ENCODE measurements at places on chromosomes 7 and 10.
A peak's percentile ranks its signal among the peaks of the same experiment; 100 is the strongest.

GRCh38 chr7:75993689-75994387, 557 bp downstream of the TMEM120A start:
- peak; percentile 65 for DNase-seq

DNA sequence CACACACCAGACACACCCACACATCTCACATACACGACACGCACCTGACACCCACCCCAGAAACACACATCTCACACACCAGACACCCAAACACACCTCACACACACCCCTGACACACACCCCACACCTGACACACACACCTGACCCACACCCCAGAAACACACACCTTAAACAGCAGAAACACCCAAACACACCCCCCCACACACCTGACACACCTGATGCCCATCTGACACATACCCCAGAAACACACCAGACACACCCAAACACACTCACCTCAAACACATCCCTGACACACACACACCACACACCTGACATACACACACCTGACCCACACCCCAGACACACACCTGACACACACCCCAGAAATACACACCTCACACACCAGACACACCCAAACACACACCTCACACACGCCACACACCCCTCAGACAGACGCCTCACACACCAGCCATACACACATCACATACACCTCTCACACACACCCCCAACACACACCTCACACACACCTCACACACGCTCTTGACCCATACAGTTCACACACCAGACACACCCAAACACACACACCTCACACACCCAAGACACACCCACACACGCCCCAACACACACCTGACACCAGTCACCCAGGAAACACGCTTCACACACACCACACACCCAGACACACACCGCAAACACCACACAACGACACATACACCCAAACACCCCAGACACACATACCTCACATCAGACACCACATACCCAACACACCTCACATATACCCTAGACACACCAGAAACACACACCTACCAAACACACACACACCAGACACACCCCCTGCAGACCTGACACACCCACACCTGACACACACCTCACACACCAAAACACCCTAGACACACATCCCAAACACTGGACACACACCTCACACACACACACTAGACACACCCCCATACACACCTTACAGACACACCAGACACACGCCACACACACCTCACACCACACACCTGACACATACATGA, 1.7 kb upstream of the CALY start:
- no peak for DNase-seq

- no peak for DNase-seq
These were observed 30.9 kb upstream of the LMTK2 start for GRCh38 chr7:98075801-98076200.

DNA sequence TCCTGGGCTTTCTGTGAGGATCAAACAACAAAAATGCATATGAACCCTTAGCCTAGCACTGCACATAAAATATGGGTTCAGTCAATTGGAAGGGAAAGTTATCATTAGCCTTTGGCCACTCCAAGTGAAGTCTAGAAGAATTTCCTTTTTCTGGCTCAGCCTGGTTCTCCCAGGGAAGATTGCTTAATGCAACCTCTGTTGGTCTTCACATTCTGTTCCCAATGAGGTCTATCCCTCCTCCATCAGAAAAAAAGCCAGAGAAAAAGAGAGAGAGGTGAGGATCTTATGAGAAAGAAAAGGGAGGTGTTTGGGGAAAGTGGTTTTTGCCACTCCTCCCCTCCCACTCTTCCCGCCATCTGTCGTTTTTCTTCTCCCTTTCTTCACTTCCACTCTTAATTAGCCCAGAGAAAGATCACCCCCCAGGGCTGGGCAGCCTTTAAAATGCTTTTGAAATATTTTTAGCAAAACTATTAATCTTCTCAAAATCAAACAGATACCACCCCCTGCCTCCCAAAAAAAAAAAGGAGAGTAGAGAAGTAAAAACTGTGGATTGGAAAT, 31.1 kb downstream of the CPVL start:
- no peak for DNase-seq

GRCh38 chr10:114550756-114551635, 107.1 kb downstream of the ABLIM1 start:
- DNase-seq = peak; percentile 85

DNA sequence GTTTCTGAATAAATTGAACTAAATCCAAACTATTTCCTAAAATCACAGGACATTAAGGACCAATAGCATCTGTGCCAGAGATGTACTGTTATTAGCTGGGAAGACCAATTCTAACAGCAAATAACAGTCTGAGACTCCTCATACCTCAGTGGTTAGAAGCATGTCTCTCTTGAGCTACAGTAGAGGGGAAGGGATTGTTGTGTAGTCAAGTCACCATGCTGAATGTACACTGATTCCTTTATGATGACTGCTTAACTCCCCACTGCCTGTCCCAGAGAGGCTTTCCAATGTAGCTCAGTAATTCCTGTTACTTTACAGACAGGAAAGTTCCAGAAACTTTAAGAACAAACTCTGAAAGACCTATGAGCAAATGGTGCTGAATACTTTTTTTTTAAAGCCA, 13.9 kb downstream of the MEST start:
- DNase-seq = no peak

DNA sequence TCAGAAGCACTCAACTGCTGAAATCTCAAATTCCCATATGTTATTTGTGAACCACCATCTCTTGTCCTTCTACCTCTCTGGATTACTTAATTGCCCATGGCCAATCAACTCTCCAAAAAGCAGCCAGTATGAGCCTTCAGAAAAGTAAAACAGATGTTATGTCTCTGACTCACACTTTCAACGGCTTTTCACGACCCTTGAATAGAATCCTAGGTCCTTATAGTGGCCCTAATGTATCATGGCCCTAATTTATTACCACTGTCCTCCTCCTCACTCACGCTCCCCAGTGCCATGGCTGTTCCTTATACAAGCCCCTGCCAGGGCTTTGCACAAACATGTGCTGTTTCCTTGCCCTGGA, 20.0 kb downstream of the ZNF438 start:
- no peak for DNase-seq

DNA sequence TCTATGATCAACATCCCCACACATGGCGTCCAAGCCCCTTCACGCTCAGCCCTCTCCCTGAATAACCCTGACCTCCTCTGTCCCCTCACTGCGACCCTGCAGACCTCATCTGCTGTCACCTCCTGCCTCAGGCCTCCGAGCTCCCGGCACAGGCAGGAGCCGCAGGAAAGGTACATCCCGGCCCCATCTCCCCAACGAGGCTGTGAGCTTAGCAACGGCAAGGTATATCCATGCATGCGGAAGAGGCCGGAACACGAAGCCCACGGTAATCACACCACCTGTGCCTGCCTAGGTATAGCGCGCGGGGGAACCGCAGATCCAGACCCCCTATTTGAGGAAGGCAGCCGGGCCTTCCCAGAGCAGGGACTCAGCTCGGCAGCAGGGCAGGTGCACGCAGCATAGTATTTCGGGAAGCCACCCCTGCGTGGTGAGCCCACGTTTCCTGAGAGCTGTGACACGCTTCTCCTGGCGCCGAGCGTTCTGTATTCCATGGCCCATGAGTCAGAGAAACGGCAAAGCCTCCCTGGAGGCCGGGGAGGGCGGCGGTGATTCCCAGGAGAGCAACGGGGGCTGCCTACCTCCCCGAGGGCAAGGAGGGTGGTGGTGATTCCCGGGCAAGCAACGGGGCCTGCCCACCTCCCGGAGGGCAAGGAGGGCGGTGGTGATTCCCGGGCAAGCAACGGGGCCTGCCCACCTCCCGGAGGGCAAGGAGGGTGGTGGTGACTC, 50.1 kb upstream of the DNAAF5 start:
- DNase-seq = no peak

DNA sequence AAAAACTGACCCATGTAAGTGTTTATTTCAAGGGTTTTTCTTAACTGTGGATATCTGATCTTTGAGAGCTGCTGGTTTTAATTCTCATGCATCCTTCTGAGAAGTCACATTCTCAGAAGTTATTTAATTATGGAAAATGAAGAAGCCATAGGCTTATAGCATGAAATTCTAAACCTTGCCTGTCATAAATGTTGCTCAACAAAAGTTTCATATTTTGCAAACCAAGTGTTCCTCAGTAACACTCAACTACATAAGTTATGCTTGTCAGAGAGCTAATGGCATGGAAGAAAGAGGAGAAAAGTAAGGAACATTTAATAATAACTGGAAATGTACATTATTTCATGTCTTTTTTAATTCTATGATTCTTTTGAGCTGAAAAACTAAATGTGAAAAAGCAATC, 78.6 kb upstream of the MPP7 start:
- DNase-seq = no peak

- DNase-seq = peak; percentile 78
These were observed 10.3 kb downstream of the HUS1 start for GRCh38 chr7:47968847-47969774.

DNA sequence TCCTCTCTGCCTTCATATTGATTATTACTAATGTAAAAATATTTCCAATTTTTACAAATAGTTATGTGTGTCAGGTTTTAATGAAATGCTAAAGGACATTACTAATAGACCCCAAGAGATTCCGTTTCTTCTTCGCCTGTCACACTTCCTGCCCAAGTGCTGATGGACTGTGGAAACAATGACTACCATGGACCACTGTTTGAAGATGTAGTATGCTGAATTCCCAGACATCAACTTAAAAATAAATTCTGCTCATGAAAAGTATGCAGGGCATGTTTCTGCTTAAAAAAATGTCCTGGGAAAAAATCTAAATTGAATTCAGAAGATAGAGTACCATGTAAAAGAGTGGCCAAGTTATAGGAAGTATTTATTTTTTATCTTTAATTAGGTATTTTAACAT, 52.1 kb downstream of the ST7 start:
- DNase-seq = no peak

DNA sequence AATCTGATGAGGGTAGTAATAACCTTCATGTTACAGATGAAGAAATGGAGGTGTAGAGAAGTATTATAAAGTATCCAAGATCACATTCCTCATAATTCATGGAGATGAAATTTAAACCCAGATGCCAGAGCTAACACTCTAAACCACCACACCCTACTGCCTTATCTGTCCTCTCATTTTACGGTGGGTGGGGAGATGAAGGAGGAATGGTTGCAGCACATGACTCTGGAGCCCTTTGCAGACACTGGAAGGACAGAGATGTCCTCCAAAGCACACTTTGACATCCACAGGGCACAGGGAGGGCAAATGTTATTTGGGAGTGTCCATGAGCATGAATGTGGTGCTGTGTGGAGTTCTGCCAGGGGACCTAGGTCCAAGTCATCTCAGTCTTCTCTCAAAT, 1.1 kb downstream of the PLEKHS1 start:
- peak; percentile 71 for DNase-seq

GRCh38 chr10:72173262-72173618, 42.6 kb upstream of the ANAPC16 start:
- DNase-seq = no peak

GRCh38 chr7:114104035-114104434, 185.2 kb upstream of the PPP1R3A start:
- no peak for DNase-seq

- DNase-seq = no peak
These were observed 5.6 kb upstream of the RAMP3 start for GRCh38 chr7:45151967-45152366.

- DNase-seq = peak; percentile 55
These were observed 1.8 kb upstream of the ZNF503 start for GRCh38 chr10:75403144-75403938.

DNA sequence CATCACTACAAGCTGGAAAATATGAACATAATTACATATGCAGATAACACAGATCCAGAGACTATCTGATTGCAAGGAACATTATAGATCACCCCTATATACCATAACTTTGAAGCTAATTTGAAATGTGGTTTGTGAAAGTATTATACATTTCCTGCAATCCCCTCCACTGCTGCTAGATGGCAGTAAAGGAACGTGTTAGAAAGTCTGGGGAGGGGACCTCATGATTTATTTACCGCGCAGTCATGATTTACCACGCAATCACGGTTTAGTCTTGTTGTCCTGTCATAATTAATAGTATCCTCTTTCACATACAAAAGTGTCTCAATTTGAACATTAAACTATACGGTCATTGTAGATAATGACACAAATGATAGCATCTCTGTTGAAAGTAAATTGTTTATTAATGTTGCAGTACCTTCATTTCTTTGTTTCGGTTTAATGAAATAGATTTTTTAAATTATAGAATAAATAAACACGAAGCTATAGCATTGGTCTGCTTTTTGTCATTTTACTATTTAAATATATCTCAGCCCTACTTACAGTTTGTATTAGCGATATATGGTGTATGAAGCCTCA, 145.3 kb upstream of the PRSS1 start:
- peak; percentile 57 for DNase-seq

GRCh38 chr10:79289801-79290200, 57.5 kb upstream of the PPIF start:
- peak; percentile 65 for DNase-seq

DNA sequence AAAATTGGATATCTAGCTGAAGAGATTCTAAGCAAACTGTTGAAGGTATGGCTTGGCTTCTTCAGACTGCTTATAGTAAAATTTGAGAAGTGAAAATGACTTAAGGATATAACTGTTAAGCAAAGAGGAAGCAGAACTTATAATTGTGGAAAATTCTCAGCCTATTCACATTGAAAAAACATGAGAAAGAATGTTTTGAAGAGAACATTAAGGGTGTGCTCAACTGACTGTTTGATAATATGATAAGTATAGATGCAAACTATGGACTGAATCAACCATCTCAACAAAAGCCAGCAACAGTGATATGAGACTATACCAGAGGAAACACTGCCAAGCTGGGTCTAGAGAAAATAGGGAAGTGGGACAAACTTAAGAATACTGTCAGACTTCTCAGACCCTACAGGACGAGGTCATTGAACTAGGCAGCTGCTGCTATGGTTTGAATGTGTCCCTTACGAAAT, 133.1 kb upstream of the PPP1R3A start:
- DNase-seq = no peak

DNA sequence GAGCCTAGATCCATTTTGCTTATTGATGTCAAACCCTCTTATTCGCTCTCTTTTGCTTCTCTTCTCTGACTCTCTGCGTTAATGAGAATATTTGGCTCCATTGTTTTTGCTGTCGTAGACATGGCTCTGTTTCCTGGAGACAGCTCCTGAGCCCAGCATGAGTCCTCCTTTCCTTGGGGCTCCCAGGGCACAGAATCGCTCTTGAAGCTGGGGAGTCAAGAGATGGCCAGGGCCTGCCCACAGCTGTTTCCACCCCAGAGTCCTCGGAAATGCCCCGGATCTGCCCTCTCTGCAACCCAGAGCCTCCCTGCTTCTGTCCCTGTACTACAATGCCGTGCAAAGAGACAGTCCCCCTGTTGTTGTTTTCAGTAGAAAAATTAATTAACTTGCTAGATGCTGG, 566.7 kb upstream of the FOXK1 start:
- no peak for DNase-seq

- no peak for DNase-seq
These were observed 58.8 kb downstream of the EZH2 start for GRCh38 chr7:148825338-148825737.

- DNase-seq = no peak
These were observed 72.6 kb upstream of the NFKB2 start for GRCh38 chr10:102322914-102323313.

GRCh38 chr7:88003581-88003980, 69.5 kb downstream of the ADAM22 start:
- DNase-seq = no peak

GRCh38 chr7:145431834-145432233, 596.0 kb upstream of the TPK1 start:
- no peak for DNase-seq

GRCh38 chr10:11993834-11994468, 48.7 kb downstream of the UPF2 start:
- no peak for DNase-seq
